ENCODE measurements at places on chromosomes 7 and 10. TPM values are rescaled to one million over a fixed set of nuclear protein-coding genes. Genes with fewer than 3 reads are reported as not detected.

Gene ZNF239
- 16.5 TPM for total RNA-seq

Gene PON1
- total RNA-seq = not detected

Gene TRIM73
- total RNA-seq = 3.0 TPM

Gene NCF1
- not detected for total RNA-seq

Gene OPN4
- not detected for total RNA-seq

Gene TRPV5
- not detected for total RNA-seq

Gene PRKRIP1
- total RNA-seq = 19.2 TPM

Gene CYP2C19
- total RNA-seq = 0.25 TPM

Gene ZNF746
- 17.2 TPM for total RNA-seq

Gene MGAM2
- under 0.01 TPM for total RNA-seq

Gene SPDYE18
- total RNA-seq = 1.2 TPM

Gene PNLIPRP3
- total RNA-seq = not detected

Gene GPR37
- total RNA-seq = 20.9 TPM

Gene PON3
- under 0.01 TPM for total RNA-seq

Gene MSS51
- total RNA-seq = 1.7 TPM

Gene AKR1C1
- total RNA-seq = 27.5 TPM

Gene KAZALD1
- 0.25 TPM for total RNA-seq

Gene TLX1
- total RNA-seq = not detected

Gene PRRT4
- total RNA-seq = 3.7 TPM

Gene SLC18A2
- under 0.01 TPM for total RNA-seq

Gene CUTC
- total RNA-seq = 7.1 TPM

Gene NPY4R2
- under 0.01 TPM for total RNA-seq

Gene CROT
- total RNA-seq = 15.5 TPM

Gene SMO
- total RNA-seq = 7.4 TPM

Gene ASZ1
- total RNA-seq = not detected

Gene PARP12
- total RNA-seq = 2.2 TPM

Gene PDCD4
- total RNA-seq = 34.2 TPM

Gene SLIT1
- total RNA-seq = 86.1 TPM

Gene PSD
- total RNA-seq = 99.6 TPM

Gene TTYH3
- total RNA-seq = 68.4 TPM

Gene OR6B1
- total RNA-seq = not detected

Gene SNX8
- 4.9 TPM for total RNA-seq

Gene LRIT1
- not detected for total RNA-seq

Gene CCAR1
- 41.1 TPM for total RNA-seq

Gene INPP5A
- total RNA-seq = 19.4 TPM

Gene NPFFR1
- total RNA-seq = 1.5 TPM

Gene JCAD
- total RNA-seq = 15.5 TPM

Gene ANXA8
- total RNA-seq = not detected

Gene PSAP
- 428 TPM for total RNA-seq

Gene CTTNBP2
- total RNA-seq = 52.9 TPM

Gene ANKRD1
- total RNA-seq = not detected

Gene TNS3
- 7.4 TPM for total RNA-seq

Gene C10orf53
- total RNA-seq = not detected

Gene STEAP1B
- 1.2 TPM for total RNA-seq

Gene ADAMTS14
- total RNA-seq = 0.74 TPM

Gene ACSM6
- total RNA-seq = not detected

Gene NRP1
- 76.5 TPM for total RNA-seq

Gene SUN3
- total RNA-seq = not detected

Gene EEPD1
- total RNA-seq = 11.3 TPM
